ENCODE measurements at places on chromosomes 12 and 14. TPM values are rescaled to one million over a fixed set of nuclear protein-coding genes. Genes with fewer than 3 reads are reported as not detected.

ITGA5 gene
- 257 TPM for total RNA-seq

SELPLG gene
- 0.22 TPM for total RNA-seq

C12orf42 gene
- total RNA-seq = not detected

GRCh38 chr12:76784600-76785051, 20.7 kb downstream of the ZDHHC17 start:
- peak; percentile 83 for DNase-seq

DNA sequence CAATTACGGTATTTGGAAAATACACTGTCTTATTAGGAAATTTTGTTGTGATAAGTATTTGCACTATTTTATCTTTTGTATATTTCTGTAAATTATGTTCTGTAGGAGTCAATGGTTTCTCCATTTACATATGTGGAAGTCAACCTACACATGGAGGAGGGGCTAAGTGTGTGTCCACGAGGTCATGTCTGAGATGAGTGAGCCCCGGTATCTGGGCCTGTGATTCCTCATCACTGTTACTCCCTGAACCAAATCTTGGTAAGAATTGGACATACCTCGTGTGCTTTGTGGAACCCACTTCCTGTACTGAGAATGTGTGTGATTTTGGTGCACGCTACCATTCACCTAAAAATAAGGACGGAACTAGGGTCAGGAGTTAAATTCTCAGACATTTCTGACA, 1105.5 kb downstream of the TMEM121 start:
- DNase-seq = no peak

GRCh38 chr14:60195179-60195810, 30.1 kb upstream of the DHRS7 start:
- no peak for DNase-seq

DNA sequence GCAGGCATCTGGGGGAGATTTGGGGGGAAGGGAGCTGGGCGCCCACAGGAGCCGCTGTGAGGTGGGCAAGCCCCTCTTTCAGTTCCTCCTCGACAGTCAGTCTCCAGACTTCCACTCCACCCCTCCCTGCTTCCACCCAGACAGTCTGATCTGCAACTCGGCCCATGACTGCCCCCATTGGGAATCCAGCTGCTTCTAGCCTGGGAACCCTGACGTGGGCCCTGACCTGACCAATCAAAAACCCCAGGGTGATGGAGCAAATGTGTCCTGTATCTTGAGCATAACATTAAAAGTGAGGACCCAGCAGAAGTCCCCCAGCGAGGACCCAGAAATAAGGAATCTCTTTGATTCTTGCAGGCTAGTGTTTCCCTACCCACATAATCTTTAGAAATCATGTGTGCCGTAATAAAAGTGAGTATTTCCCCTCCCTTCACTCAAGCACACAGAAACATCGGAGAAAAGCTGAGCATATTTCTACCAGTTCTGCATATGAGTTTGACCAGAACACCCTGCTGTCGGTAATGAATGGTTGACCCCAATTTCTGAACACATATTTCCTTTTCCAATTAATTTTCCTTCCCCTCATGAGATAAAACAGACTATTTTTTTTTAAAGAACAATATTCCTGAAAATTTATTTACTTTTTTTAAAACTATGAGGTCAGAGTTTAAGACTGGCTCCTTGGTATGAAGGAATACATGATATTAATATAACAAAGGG, 6.4 kb downstream of the SSH1 start:
- peak; percentile 96 for DNase-seq

GRCh38 chr14:74627076-74627475, 15.0 kb upstream of the LTBP2 start:
- no peak for DNase-seq

CLEC1A gene
- total RNA-seq = 12.5 TPM

DNA sequence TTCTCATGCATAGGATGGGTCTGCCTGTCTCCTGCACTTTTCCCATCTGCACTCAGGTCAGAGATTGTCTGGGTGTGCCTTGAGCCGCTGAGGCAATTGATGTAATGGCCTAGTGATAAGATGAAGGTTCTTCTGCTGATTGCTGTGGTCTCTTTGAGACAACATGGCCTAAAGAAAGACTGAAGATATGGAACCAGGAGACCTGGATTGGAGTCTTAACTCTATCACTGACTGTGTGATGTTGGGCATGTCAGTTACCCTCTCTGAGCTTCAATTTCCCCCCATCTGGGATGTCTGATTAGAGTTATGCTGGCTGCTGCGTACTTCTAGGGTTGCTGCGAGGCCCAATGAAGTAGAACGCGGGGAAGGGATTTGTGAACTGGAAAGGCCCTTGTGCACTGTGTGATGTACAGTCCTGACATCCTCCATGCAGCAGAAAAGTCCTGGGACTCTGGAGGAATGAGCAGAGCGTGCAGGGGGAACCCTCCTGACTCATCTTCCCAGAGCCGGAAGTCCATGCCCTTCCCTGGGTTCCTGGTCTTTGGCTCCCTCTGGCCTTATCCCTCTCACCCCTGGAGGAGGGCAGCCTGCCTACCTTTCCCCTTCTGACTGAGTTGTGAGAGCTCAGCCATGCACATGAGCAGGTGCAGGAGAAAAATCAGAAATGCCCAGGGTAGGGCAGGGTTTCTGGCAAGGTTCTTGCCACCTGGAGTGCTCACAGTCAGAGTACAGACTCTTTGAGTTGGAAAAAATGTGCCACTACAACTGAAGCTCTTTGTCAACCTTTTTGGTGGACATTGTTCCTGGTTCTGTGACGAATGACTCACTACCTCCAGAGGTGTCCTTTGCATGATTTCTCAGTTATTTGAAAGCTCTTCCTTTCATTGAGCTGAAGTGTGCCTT, 21.1 kb downstream of the PLEKHD1 start:
- peak; percentile 6 for DNase-seq

DNA sequence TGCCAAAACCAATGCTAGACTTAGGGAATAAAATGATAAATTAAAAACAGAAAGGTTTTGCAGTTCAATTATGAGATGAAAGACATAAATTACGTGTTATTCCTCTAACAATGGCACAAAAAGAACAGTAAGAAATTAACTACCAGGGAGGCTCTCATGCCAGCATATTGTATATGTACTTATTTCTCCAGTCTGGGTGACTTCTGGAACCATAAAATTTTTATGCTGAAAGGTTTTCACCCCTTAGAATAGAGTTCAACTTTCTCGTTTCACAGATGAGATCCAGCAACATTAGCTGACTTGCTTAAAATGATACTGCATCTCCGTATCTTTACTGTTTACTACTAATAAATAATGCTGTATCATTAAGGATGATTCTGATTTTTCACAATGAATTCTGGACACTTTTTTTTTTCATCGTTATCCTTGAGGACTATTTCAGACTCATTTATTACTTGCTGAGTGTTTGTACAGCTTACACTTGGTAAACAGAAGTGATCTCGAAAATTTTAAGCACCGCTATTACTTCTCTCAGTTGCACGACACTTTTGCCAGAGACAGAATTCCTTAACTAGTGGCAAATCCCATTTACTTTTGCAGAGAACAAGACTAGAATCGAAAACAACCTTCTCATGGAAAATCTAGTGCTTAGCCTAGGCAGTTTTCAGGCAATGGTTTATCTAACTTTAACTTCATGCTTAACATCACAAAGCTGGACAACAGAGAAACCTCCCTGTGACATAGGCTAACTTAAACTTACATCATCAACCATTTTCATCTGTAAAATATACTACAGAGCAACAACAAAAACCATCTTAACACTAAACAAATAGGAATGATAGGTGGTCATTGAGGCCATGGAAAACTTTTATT, 2.7 kb downstream of the RSRC2 start:
- DNase-seq = no peak

DNA sequence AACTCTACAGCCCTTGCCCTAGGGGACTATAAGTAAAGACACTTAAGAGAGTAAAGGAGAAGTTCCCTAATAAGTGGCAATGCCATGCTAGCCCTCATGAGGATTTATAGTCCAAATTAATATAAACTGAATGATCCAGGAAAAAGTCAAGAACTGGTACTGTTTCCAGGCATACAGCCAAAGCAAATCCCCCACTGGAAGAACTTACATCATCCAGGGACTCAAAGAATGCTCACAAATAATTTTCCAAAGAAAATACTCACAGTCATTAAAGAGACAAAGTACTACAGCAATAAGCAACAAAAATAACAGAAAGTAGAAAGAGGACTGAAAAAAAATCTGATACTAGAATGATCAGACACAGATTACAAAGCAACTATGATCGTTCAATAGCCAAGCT, 79.7 kb upstream of the RAP1B start:
- DNase-seq = peak; percentile 89

APOF gene
- not detected for total RNA-seq

Data from lung microvascular endothelial cell (primary cell).